ENCODE measurements at places on chromosomes 13 and 19.

- no peak for DNase-seq
Observed at GRCh38 chr19:8242211-8242821, 33.1 kb downstream of the CERS4 start.

DNA sequence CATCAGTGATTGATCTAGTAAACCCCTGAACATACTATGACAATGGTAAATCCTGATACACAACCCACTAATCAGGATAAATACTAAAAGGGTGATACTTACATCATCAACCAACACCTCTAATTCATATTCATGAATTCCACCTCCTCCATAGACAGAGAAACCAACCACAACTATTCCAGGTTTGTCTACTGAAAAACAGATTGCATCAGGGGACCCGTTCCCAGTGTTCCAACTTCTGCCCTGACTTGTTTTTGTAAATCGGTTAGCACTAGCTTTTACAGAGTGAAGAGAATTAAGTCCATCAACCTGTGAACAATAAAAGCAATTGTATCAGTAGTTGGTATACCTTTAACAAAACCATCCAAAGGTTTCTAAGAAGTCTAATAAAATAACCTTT lies 149.2 kb downstream of the MYCBP2 start:
- DNase-seq: no peak

GRCh38 chr19:51246164-51246552 lies 4.7 kb upstream of the SIGLECL1 start:
- no peak for DNase-seq

- no peak for DNase-seq
Observed at GRCh38 chr13:46035066-46035465, 17.5 kb downstream of the ZC3H13 start.

DNA sequence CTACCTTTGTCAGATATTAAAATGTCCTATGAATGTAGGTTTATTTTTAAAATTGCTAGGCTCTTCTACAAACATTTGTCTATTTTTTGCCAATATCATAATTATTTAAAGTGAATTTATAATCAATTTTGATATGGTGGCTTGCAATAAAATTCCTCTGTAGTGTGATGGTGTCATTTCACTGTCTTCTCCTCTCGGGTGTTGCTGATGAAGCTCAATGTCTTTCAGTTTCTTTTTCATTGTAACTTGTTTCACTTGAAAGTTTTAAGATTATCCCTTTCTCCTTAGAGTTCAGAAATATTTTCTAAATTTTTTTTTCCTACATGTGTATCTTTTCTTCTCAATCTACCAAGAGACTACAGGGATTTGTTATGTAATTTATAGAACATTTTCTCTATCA lies 267.1 kb upstream of the EDNRB start:
- DNase-seq: no peak

DNA sequence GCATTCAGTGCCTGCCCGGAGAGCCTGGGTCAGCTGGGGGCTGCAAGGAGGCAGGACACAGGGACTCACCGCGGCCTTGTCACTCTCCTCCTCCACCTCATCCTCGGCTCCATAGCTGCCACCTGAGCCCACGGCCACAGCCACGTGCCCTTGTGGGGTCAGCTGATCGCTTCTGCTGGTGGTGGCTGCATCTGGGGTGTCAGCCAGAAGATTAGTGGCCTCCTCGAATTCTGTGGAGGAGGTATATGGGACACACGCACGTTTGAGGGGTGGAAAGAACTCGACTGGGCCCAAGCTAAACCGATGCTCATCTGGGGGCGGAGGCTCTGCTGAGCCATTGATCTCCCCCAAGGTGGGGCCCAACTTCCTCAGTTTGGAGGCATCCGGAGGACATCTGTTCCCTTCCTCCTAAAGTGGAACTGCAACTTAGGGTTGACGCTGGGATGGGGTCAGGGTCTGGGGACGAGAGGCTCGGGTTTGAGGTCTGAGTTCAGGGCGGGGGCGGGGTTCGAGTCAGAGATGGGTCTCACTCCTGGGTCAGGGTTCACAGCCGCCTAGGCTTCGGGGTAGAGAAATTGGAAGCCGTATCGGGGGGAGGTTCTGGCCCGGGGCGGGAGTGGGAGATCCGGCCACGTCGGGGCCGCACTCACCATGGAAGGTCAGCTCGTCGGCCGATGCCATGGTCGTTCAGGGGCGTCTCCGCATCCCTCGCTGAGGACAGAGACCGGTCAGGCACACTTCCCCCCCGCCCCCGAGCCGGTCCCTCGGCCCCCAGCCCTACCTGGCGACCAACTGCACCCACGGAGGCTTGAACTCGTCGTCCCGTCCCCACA lies 493 bp downstream of the YIPF2 start:
- DNase-seq: no peak

- DNase-seq: no peak
Observed at GRCh38 chr13:68358294-68358705, 1128.2 kb upstream of the PCDH9 start.

DNA sequence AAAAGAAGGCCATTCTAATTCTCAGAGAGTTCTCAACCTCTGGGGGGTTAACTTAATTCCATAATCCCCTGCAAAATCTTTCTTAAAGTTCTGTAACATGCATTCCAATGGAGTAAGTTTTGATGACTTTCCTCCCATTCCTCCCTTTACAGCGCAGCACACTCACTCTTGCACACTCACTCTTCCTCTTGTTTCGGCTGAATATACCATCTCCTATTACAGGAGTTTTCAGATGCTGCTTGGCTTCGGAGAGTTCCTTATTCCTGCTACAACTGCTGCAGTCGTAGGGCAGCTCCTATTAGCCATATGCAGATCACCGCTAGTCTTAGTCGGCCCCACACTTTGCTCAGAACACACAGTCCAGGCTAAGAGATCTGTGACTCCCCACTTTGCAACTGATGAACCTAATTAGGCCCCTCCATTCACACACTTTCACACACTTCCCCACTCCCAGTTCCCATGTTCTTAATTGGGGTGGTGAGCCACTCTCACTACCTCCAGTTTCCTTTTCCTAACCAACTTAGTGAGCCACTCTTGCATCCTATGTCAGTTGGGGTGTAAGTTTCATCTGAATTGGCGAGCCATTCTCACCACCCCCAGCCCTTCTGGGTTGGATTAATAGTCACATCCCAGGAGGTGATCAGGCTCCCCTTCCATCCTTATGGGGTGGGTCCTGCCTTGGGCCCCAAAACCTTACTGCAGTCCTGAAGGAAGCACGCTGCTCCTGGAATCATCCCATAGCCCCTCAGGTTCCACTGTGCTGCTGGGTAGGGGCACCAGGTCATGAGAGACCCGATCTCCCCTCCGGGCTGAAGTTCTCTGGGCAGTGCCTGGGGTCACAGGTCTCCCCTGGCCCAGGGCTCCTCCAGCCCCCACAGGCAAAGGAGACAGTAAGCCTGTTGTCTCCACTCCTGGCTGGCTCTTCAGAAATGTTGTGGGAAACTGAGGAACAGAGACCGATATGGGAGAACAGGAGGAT lies 53.9 kb downstream of the OR10H4 start:
- no peak for DNase-seq

GRCh38 chr19:1282588-1283206 lies 3.0 kb upstream of the EFNA2 start:
- no peak for DNase-seq

DNA sequence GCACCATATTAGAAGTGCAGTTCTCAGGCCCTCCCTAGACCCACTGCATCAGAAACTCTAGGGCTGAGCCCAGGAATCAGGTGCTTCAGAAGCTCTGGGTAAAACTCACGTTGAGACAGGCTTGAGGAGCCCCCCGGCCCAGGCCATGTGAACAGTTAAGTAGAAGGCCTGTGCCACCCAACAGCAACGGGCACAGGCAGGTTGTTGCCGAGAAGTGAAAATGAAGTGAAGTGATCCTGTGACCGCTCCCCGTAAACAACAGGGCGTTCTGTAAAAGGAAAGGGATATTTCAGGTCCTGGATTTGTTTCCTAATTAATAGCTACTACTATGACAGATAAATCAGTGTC lies 128.8 kb downstream of the ATP11A start:
- no peak for DNase-seq

DNA sequence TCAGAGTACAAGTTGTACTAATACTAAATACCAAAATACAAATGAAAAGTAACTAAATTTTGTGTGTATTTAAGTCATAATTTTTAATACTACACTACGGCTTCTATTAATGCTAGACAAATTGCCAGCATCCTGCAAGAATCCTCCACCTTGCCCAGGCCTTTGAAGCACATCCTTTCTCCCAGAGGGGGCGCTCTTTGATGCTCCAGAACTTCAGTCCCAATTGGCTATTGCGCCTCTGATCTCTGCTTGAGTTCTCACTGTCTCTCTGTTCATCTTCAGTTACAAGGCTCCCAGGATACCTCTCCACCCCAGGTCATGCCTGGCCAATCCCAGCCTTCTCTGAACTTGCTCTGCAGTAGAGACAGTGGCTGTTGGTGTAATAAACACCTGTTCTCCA lies 141.0 kb downstream of the DCLK1 start:
- DNase-seq: no peak

DNA sequence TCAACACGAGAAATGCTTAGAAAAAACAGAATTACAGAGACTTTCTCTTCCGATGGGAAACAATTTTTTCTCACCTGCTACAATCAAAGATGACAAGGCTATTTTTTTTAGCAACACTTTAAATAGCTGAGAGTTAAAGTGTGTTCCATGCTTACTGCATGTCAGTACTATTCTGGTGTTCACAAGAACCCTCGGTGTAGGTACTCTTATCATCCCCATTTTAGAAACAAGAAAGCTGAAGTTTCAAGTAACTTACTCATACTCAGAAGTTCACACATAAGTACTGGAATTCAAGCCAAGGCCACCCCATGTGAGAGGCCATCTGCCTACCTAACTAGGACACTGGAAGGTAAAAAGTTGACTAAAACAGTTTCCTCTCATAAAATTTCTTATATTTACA lies 9.0 kb upstream of the TNFRSF19 start:
- DNase-seq: no peak

GRCh38 chr13:30196025-30196424 lies 111.3 kb downstream of the KATNAL1 start:
- no peak for DNase-seq

GRCh38 chr13:60439201-60439600 lies 42.2 kb downstream of the TDRD3 start:
- DNase-seq: no peak
